Uterus (tissue), 4 donors: ENCODE measurements at places on chromosomes 11 and 22.

GRCh38 chr11:43393765-43394355, 35.1 kb downstream of the TTC17 start:
- no peak for DNase-seq
- no peak overlapping the region for H3K4me3 ChIP-seq
- H3K27me3 ChIP-seq, result no peaks in the 10 kb centered on the region
- H3K27ac ChIP-seq, result no peak overlapping the region
- no peaks in the 10 kb centered on the region for H3K36me3 ChIP-seq

- no peak for DNase-seq
- H3K4me1 ChIP-seq, result no peaks in the 10 kb centered on the region
- H3K27me3 ChIP-seq, result no peaks in the 10 kb centered on the region
These were observed 7.9 kb upstream of the IGLL5 start for GRCh38 chr22:22879675-22880155.

DNA sequence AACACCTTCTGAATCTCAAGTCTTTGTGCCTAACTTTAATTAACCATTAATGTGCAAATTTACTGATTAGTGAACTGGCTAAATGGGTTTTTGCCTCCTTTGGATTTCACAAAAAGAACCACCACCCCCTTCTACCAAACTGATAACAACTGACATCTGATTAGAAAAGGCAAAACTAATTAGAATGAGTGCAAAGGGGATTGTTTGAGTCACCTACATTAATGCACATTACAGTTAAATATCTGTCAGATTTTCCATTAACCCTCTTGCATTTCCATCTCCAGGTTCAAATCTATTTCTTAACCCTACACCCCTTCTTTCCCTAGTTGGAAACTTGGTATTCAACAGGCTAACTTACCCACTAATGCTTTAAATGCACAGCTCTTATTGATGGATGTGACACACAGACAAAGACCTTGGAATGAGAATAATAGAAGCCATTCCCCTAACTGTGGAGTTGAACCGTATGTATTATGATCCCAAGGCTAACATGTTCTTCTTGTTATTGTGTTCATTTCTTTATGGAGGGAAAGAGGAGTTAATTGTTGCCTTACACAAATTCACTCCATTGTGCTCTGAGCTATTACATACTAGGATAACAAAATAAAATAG, 161.5 kb upstream of the MTMR2 start:
- no peak overlapping the region for H3K4me3 ChIP-seq
- no peaks in the 10 kb centered on the region for H3K27me3 ChIP-seq
- no peak overlapping the region for H3K27ac ChIP-seq
- no peaks in the 10 kb centered on the region for H3K4me1 ChIP-seq
- no peak for DNase-seq

DNA sequence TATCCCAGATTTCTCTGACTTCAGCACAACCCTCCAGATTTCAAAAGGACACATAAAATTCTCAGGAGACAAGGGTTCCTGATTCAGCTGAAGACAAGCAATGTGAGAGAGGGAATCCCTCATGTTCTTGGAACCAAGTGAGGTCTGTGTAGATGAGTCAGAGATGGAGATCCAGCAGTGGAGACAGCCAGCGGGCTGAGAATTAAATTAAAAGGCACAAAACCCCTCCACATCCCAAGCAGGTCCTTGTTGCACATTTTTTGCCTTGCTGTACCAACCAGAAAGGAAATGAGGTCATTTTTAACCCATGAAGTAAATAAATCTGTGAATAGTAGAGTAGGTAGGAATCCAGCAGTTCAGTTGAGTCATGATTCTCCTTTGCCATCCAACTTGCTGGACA, 9.7 kb downstream of the MTNR1B start:
- no peaks in the 10 kb centered on the region for H3K4me1 ChIP-seq
- no peak overlapping the region for H3K4me3 ChIP-seq
- no peaks in the 10 kb centered on the region for H3K36me3 ChIP-seq
